ENCODE measurements at places on chromosomes 4 and X.

GRCh38 chrX:70025464-70025863 is 24.3 kb downstream of the AWAT2 start:
- no peak for DNase-seq

DNA sequence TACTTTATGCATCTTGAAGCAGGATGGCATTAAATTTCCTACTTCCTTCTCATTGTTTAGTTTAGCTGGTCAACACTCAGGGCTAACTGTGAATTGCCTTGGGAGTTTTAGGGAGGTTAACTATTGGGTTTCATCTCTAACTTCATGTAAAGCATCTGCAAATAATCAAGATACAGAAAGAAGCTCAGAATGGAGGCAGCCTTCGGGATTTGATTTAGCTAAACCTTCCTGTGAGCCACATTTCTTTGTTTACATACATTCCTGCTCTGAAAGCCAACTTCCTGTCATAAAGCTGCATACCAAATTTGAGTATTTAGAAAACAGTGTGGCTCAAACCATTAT is 131.7 kb upstream of the PCDH18 start:
- DNase-seq = no peak

DNA sequence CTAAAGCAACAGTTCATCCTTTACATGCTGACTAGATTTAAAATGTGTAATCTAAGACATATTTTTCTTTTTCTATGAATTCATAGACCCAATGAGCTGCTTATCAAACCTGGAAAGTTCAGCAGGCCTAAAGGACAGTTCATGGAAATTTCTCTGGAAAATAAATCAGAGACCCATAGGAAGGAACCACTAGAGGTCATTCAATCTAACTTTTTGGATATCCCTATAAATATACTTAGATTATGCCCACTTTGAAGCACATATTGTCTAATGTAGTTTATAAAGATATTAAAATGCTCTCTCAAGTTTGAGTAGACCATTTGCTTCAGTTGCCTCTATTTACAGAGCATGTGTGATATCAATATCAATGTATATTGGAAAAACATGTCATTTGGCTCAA is 473.0 kb downstream of the FAT4 start:
- DNase-seq = no peak

DNA sequence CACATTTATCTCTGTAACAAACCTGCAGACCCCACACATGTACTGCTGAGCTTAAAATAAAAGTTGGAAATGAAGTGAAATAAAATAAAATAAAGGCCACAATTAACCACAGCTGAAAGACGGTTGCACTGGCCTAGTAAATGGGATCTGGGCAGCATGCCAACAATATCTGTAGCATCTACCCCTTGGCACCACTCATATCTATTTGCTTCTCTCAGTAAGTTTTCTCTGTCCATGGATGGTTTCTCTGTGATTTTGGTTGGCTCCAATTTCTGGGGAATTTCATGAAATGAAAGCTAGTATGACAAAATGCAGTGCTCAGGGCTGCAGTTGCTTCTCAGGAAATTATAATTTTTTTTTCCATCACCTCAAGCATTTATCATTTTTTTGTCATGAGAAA is 172.0 kb upstream of the IL15 start:
- DNase-seq = no peak

- peak; percentile 35 for DNase-seq
These were observed 14.9 kb upstream of the UGDH start for GRCh38 chr4:39541987-39542610.

DNA sequence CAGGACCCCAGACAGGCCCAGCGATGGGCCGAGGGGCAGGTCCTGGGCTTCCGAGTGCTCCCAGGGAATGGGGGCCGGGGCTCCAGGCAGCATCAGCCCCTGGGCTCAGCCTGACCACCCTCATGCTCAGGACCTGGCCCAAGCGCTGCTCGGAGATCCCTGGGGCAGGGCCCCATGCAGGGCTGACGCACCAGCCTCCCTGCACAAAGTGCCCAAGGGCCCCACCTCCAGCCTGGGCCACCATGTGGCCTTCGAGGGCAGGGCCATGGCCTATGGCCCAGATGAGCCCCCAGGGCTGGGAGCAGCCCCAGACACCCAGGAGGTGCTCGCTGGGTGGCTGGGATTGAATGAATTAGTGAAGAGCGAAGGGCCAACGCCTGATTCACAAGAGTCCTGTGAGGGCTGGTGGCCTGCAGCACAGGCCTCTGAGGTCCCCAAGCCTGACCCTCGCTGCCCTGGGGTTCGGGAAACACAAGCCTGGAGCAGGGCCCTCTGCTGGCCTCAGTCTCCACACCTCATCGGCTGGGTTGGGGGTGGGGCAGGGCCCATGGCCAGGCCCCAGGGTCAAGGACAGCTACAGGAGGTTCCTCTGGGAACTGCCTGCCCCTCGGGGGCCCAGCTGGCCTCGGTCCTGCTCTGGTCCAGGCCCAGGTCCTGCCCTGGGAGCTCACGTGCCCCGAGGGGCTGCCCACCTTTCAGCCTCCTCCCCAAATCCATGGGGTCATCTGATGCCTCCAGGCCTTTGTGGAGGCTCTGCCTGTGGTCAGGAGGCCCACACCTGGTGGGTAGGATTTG is 13.3 kb upstream of the FGFR3 start:
- no peak for DNase-seq

- no peak for DNase-seq
These were observed 84.3 kb downstream of the SPRY1 start for GRCh38 chr4:123480706-123481418.

Measured in small intestine (tissue), 16 donors.